ENCODE measurements at places on chromosomes 1 and 21.

- no peak for DNase-seq
Measured at GRCh38 chr1:209103092-209103491, 480.4 kb upstream of the CAMK1G start.

GRCh38 chr1:117436513-117436912 lies 69.3 kb downstream of the MAN1A2 start:
- no peak for DNase-seq

- DNase-seq = no peak
Measured at GRCh38 chr1:24091971-24092482, 19.9 kb downstream of the MYOM3 start.

DNA sequence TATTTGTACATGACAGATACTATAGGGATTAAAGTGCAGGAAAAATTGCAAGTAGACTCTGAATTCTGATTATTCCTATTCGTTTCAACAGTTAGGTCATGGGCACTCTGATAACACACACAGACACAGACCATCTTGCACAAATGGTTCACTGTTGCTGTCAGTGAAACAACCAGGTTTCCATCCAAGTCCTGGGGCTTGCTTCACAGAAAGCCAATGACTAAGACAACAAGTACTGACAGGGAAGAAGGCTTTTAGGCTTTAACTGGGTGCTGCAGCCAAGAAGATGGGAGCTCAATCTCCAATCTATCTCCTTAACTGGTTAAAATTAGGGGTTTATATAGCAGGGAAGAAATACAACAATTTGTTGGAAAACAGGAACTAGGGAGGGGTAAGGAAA lies 57.6 kb downstream of the RIMS3 start:
- DNase-seq = no peak

DNA sequence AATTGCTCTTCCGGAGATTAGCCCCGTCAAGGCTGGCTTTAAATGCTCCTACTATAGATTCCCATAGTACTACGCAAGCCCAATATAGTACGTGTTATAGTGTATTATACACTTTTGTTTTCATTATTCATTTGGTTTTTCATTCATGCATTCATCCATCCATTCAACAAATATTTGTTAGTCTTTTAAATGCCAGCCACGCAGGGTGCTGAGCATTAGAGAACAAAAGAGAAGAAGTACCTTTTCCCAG lies 513 bp upstream of the RAB3GAP2 start:
- DNase-seq = no peak

DNA sequence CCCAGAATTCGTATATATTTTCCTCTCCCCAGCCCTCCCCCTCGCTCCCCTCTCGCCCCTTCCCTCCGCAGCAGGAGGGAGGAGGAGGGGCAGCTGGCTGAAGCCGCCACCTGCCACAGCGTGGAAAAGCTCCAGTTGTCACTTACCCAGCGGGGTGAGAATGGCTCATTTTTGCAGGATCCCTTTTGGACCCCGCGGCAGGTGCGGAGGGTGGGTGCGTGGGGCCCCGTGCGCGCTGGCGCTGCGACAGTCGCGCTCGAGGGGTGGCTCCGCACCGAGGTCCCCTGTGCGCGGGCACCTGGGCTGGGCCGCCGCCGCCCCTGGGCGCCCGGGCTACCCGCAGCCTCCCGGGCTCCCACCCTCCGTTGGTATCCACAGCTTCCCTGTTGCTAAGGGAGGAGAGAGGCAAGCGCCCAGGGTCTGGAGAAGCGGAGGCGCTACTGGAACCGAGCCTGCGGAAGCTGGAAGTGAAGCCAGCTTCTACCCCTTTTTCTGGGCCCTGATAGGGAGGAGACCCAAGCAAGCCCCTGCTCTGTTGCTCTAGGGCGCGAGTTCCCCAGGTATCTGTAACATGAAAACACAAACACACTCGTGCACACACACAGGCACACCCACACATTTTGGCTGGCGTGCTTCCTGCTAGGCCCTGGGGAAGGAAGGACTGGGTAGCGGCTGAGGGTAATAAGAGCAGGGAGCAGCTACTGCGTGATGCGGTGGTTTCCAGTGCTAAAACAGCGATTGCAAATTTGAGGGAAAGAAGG lies at the start of gene ERICH3:
Gene ERICH3 (minus strand): TSS at position 442 of the 761 bp plus-strand sequence. CDS start 273 bp downstream, at position 169.
- DNase-seq = no peak

DNA sequence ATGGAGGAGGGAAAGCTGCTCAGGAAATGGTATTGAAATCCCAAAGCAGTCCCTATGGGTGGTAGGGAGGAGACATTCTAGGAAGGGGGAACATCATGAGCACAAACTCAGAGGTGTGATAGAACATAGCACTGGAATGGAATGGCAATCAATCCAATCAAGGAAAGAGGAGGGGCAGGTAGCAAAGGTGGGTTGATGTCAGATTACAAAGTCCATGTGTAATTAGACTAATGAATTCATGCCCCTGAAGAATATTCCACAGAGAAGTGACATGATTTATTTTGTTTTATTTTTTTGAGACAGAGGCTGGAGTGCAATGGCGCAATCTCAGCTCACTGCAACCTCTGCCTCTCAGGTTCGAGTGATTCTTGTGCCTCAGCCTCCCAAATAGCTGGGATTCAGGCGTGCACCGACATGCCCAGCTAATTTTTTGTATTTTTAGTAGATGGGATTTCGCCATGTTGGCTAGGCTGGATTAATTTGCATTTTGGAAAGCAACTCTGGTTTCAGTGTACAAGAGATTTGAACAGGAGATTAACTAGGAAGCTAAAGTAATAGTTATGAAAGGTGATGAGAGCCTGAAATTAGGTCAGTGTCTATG lies 36.1 kb downstream of the DEGS1 start:
- DNase-seq = no peak

- DNase-seq = no peak
Measured at GRCh38 chr1:1630965-1631781, 800 bp upstream of the MMP23B start.

- DNase-seq = no peak
Measured at GRCh38 chr1:6313393-6314200, 52.7 kb upstream of the GPR153 start.

DNA sequence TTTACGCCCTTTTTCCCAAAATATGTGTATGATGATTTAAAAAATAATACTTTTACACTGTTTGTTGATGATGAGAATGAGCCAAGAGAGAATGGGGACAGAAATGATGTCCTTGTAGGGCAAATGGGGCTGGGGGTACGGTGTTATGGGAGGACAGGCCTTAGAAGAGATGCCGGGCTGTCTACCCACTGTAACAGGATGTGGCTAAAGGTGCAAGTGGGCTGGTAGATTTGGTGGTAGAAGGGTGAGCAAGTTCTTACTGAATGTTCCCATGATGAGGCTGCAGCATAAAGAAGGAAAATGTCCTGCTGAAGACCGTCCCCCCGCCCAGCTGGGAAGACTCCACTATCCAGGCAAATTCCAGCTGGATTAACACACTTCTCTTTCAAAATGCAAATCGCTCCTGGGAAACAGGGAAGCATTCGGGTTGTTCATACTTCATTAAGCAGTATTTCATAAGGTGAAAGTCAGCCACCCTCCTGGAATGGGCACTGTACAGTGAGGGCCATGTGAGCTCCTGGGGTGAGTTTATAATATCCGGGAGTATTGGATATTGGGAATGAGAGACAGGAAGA lies 14.0 kb downstream of the GPA33 start:
- DNase-seq = no peak

DNA sequence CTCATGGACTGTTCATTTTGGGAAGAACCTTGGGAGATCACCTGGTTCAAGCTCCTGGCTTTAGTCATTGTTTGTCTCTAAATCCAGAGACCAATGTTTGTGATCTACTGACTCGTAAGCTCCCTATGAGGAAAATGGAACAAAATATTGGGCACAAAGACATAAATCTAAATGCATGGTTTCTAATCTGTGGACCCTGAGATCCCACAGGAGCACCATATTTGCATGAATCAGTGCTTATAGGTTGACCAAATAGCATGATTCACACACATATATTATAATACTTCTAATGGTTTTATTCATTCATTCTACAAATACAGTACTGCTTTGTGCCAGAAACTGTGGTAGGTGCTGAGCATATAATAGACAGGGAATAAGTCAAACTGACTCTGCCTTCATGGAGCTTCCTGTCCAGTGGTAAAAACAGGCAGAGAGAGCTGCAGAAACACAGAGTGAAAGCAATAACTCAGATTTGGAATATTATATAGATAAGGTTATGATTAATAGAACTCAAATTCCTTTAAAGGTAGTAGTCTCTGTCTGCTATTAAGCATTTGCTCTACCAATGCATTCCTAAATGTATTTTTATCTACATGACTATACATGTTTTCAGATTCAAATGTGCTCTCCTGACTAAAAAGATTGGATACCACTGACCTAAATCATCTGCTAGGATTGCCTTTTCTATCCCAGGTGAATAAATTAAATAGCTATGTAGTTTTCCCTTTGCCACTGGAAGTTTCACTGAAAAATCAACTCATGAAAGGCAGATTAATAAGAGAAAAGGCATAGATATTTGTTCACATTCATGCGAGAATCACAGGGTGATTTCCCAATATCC lies 198.6 kb upstream of the CAMK1G start:
- DNase-seq = no peak

DNA sequence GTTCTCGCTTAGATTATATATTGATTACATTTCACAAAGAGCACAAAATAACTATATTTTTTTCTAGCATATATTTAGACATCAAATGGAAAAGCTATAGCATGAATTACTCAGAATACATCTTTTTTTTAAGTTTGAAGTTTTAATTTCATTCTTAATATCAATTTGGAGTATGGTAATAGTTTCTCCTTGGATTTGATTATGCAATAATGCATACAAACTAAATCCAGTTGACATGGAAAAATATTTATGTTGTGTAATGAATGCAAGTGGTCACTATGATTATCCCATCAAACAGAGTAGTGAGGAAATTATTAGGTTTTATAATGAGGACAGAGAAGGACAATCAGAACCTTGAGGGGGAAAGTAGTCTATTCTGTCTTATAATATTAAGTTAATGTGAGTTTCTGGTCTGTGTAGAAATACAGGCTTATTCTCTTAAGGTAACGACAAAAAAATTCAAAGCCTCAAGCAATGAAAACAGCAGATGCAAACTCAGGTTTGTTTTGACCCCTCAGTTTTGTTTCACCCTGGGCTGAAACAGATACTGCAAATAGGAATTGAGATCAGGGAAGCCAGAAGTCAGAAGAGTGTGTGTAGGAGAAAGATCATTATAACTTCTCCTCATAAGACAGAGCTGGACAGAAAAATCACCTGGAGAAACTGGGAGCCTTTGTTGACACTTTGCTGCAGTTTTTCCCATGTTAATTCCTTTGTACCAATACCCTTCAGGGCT lies 23.7 kb downstream of the LRRC8B start:
- DNase-seq = no peak

- no peak for DNase-seq
Measured at GRCh38 chr1:189499736-189500135, 977.9 kb downstream of the BRINP3 start.

- DNase-seq = no peak
Measured at GRCh38 chr1:172801771-172802322, 142.9 kb downstream of the FASLG start.

- DNase-seq = no peak
Measured at GRCh38 chr1:167772436-167772835, 50.7 kb downstream of the MPZL1 start.

GRCh38 chr1:228342627-228343190 lies 63.9 kb downstream of the TRIM11 start:
- peak; percentile 15 for DNase-seq

- no peak for DNase-seq
Measured at GRCh38 chr21:45488931-45489721, 53.1 kb downstream of the SLC19A1 start.

DNA sequence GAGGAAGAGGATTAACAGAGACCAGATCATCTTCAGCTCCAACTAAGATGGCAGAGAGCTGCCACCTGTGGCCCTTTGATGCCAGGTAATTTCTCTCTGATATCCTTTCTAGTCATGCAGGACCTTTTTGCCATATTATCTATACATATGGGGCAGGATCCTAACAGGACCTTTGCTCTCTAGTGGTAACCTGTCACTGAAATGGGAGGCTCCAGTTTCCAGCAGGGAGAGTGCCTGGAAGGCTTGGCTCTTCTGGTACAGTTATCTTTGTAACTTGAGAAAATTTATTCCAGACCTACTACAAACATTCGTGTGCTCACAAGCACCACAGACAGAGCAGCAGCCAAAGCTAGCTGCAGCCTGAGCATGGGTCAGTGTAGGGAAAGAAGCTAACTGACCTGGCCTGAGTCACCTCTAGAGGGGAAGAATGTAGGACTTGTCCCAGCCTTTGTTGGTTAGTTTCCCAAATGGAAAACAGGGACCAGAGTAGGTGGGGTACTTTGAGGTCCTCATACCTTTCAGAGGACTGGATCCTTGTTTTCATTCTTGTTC lies 86.5 kb upstream of the MACF1 start:
- DNase-seq = no peak

- no peak for DNase-seq
Measured at GRCh38 chr1:94033849-94034248, 87.1 kb downstream of the ABCA4 start.

DNA sequence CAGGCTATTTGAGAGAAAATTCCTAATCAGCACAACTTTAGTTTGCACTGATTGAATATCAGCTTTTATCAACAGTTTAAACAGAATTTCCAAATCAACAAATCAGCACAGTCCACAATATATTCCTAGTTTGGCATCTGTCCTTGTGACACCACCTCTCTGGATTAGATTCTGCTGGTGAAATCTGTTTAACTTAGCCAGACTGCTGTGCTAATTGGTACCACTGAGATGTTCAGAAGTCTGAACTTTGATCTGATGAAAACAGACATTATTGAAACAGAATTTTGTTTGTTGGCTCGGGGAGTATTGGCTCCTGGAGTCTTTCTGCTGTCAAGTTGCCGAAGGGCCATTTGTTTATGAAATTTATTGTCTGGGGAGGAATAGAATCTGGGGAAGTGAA lies 17.0 kb upstream of the NGF start:
- no peak for DNase-seq

DNA sequence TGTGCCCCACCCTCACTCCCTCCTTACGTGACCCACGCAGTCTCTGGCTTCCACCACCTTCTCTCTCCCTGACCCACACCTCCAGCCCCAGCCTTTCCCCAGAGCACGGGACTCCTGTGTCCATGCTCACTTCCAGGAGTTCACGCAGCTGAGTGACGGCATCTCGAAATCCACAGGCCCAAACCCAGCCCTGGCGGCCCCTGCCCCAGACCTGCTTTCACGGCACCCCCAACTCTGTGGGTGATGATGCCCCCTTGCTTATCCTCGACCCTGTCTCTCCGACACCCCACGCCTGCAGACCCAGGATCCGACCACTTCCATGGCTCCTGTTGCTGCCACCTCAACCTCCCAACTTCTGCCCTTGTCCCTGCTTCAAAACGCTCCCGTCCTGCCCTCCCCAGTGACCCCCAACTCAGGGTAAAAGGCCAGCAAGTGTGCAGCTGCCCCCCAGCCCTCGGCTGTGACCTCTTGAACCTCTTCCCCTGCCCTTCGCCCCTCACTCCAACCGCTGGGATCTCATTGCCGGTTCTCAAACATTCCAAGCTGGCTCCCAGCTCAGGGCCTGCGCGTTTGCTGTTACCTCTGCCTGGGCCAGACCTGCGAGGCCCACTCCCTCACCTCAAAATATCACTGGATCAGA lies 30.4 kb upstream of the LAPTM5 start:
- no peak for DNase-seq

- peak; percentile 84 for DNase-seq
Measured at GRCh38 chr1:8848663-8849386, 29.7 kb downstream of the ENO1 start.

GRCh38 chr1:91790392-91790791 lies 95.6 kb downstream of the TGFBR3 start:
- DNase-seq = no peak

- no peak for DNase-seq
Measured at GRCh38 chr1:29708381-29708780, 472.1 kb downstream of the PTPRU start.

GRCh38 chr21:44079846-44080245 lies 27.4 kb upstream of the PWP2 start:
- DNase-seq = no peak
